ENCODE measurements at places on chromosomes 4 and X. TPM values are rescaled to one million over a fixed set of nuclear protein-coding genes. Genes with fewer than 3 reads are reported as not detected.

The DCAF8L2 gene
- not detected for total RNA-seq

The MGAT4D gene
- not detected for total RNA-seq

The RTL9 gene
- total RNA-seq = 0.39 TPM

The CXCL1 gene
- total RNA-seq = 46.7 TPM

The LEF1 gene
- total RNA-seq = 0.37 TPM

The ODAPH gene
- total RNA-seq = not detected

The AMBN gene
- not detected for total RNA-seq

The GAGE2A gene
- total RNA-seq = not detected

The CCKAR gene
- total RNA-seq = not detected

The TCEAL6 gene
- total RNA-seq = not detected

The MAP9 gene
- total RNA-seq = 8.5 TPM
